Ecto neural progenitor cell (in vitro differentiated cells): ENCODE measurements at places on chromosomes 4 and X.

GRCh38 chrX:115311601-115312001 lies 22.1 kb downstream of the LUZP4 start:
- peak; percentile 88 for DNase-seq

DNA sequence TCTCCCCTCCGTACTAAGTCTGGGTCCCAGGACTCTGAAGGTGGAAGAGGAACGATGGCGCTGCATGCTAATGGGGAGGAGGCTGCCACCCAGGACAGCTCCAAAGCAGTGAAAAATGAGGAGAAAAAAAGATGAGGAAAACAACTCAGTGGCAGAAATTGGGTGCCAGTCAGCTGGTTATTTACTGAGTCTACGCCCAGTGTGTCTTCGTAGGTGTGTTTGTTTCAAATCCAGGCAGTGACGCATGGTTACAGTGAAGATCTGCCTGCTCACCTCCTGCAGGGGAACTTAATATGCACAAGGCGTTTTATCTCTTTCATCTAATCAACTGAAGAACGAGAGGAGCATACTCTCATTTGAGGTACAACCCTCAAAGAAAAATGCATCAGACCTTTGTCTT lies 70.9 kb upstream of the FBXW7 start:
- no peak for DNase-seq

DNA sequence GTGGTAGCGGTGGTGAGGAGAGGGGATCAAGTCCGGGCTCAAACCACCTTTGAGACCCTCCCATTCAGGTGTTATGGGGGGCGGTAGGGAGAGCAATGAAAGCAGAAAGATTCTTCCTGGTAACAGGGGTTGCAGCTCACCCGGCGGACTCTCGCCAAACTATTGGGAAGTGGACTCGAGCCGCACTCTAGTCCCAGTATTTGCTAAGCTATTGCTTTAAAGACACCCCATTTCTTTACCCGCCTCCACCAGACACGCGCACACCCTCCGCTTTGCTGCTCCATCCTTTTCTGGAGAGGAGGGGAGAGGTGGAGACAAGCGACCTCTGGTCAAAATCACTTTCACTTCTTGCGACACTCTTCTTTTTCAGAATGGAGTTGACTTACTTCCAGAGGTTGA lies 625 bp upstream of the GABRA4 start:
- no peak for DNase-seq

DNA sequence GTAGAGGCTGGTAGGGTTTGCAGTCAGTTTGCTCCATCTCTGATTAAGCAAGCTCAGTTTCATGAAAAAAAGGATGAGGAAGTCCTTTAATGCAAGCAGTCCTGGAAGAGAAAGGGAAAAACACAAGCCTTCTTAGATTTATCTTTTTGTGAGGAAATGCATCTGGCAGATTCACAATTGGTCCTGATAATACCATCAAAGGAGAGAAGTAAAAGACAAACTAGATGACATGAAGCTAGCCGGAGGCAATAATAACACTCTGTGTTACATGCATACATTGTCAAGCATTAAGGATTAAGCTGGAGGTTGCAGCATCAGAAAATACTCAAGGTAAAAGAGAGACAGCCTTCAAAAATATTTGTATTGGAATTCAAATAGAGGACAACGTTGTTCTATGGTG lies 356.0 kb upstream of the TEX13C start:
- no peak for DNase-seq
